Stimulated activated CD4-positive, alpha-beta T cell treated with anti-CD3 and anti-CD28 coated beads, Interleukin-4, amount 100 ng/mL, for 4 hours (primary cell): ENCODE measurements at places on chromosomes 11 and 22.

- no peak for DNase-seq
These were observed 379.2 kb downstream of the AASDHPPT start for GRCh38 chr11:106456647-106457046.

- DNase-seq = no peak
These were observed 116.7 kb upstream of the NCAM1 start for GRCh38 chr11:112844517-112844916.

DNA sequence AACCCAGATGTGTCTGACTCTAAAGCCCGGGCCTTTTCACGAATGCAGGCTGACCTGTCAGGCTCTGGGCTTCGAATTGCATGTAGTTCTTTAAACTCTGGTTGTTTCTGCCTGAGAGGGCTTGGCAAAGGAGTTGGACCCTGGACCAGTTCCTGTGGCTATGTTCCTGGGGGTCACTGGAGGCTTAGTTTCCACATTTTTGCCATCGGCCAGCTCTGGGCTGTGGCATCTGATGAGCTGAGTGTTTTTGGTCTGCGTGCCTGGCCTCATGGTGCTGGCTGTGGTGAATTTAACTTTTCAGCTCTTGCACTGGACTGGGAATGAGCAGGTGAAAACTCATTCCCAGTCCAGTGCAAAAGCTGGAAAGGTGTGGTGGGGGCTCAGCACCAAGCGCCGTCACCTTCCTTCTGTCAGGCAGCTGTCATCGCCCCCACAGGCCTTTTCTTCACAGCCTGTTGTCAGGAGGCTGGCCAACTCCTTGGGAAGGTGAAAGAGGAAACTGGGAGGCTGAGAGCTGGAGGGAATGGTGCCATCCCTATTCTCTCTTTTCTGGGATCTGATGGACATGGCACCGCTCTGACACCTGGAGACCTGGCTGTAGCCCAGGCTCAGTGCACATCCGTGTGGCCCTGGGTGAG, 123.6 kb downstream of the ADAMTS15 start:
- DNase-seq = no peak

- no peak for DNase-seq
These were observed at the start of gene KCNE3 for GRCh38 chr11:74466916-74467885. Gene KCNE3, minus strand, starts transcription at chr11:74467549. Its CDS starts 9,986 bp downstream, at chr11:74457563.

DNA sequence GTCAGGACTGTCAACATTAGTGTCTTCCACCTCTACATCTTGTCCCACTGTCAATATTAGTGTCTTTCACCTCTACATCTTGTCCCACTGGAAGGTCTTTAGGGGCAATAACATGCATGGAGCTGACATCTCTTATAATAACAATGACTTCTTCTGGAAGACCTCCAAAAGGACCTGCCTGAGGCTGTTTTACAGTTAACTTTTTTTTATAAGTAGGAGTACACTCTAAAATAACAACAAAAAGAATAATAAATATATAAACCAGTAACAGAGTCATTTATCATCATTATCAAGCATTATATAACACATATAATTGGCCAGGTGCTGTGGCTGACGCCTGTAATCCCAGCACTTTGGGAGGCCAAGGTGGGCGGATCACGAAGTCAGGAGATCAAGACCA, 57.5 kb downstream of the PAK1 start:
- no peak for DNase-seq

GRCh38 chr11:63880403-63880790, 36.6 kb downstream of the RCOR2 start:
- no peak for DNase-seq
